ENCODE measurements at places on chromosomes 12 and 14. TPM values are rescaled to one million over a fixed set of nuclear protein-coding genes. Genes with fewer than 3 reads are reported as not detected.

Gene SDR9C7
- total RNA-seq, result 0.15 TPM

Gene PAN2
- total RNA-seq, result 30.3 TPM

Gene CD69
- not detected for total RNA-seq

Gene CPSF2
- total RNA-seq, result 64.0 TPM

Gene TAS2R50
- 6.8 TPM for total RNA-seq

Gene VWF
- 2.9 TPM for total RNA-seq

Gene PTCSC3
- total RNA-seq, result not detected

Gene SLC25A47
- not detected for total RNA-seq

Gene BATF
- not detected for total RNA-seq

Gene DHRS2
- not detected for total RNA-seq

Gene MIP
- total RNA-seq, result not detected

Gene TMEM229B
- total RNA-seq, result 2.0 TPM

Data from smooth muscle cell of trachea (primary cell).